ENCODE measurements at places on chromosomes 11 and 22.

DNA sequence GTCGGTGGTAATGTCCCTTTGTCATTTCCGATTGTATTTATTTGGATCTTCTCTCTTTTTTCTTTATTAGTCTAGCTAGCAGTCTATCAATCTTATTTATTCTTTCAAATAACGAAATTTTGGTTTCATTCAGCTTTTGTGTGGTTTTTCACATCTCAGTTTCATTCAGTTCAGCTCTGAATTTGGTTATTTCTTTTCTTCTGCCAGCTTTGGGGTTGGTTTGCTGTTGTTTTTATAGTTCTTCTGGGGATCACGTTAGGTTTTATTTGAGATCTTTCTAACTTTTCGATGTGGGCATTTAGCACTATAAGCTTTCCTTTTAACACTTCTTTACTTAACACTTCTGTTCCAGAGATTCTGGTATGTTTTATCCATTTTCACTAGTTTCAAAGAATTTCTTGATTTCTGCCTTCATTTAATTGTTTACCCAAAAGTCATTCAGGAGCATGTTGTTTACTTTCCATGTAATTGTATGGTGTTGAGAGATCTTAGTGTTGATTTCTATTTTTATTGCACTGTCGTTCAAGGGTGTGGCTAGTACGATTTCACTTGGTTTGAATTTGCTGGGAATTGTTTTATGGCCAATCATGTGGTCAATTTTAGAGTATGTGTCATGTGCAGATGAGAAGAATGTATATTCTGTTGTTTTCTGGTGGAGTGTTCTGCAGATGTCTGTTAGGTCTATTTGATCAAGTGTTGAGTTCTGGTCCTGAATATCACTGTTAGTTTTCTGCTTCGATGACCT, 7.7 kb upstream of the SCGB1D1 start:
- no peak for DNase-seq

DNA sequence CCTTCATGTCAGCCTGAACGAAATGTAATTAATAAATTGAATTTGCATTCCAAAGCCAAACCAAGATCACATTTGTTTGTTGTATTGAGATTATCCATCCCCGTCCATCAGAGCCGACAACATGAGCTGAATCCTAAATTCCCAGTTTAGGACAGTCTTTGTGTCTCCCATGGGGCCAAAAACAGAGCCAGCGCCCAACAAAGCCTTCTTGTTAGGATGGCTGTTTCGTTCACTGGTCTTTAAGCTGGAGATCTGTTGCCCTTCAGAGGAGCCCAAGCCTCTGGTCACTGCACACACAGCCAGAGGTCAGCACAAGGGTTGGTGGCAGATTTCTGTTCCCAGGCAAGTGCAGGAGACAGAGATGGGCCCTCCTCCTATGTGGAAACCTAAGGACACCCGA, 25.8 kb downstream of the DSCAML1 start:
- DNase-seq, result no peak

GRCh38 chr11:11732116-11732515, 109.7 kb upstream of the USP47 start:
- DNase-seq, result no peak

DNA sequence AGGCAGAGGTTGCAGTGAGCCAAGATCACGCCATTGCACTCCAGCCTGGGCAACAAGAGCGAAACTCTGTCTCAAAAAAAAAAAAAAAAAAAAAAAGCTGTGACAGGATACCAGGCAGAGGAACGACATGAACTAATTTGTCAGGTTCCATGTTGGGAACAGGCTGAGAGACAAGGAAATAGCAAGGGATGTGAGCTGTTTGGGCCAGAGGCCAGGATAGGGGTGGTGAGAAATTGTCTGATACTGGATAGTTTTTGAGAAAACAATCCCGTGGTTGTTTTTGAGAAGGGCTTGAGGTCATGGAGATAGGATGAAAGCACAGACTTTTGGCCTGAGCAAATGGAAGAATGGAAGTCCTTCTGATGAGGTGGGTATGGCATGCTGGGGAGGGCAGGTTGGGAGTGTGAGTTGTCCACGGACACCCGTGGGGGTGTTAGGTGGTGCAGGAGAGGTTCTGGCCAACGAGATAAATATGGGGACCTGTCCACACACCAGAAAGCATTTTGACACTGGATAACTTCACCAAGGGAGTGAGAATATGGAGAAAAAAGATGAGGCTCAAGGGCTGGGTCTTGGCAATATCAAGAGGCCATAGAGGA, 13.7 kb downstream of the PIWIL3 start:
- DNase-seq, result no peak

- DNase-seq, result peak; percentile 45
Observed at GRCh38 chr11:73320763-73321603, 12.9 kb downstream of the ARHGEF17 start.

GRCh38 chr11:65609665-65610064, 4.4 kb downstream of the MAP3K11 start:
- no peak for DNase-seq

DNA sequence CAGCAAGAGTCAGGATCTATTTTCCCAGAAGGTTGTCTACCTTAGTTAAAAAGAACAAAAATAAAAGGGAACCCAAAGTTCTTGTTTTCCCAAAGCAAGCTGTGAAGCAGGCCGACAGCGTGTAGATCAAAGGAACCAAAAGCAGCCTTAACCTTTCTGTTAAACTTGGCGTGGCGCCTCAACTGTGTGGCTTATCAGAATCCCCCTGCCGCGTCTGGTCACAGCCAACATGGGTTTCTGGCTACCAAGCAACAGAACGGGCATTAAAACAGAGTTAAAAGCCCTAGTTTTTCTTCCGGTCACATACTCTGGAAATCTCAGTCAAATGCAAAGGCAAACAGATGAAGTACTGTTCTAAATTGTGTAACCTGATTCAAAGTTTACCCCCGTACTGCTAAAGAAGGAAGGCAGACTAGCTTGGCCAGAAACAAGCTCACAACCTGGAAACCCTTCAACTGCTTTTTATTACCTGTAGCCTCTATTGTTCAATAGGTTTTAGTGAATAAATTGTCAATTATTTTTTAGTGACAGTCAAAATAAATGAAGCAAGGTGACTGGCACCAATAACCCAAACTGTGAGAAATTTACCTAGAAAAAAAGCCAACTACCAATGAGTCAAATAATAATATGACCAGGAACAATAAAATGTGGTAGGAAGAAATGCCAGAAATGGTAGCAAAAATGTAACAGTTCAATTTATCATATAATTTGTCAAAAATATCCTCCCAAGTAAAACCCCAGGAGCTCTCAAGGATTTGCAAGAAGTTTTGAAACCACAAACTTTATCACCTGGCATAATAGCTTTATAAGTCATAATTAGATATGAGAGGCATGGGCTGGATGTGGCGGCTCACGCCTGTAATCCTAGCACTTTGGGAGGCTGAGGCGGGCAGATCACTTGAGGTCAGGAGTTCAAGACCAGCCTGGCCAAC, 21.4 kb downstream of the CHKA start:
- DNase-seq, result peak; percentile 11

Data from suppressor macrophage (primary cell).